ENCODE measurements at places on chromosomes 2 and 18.

- DNase-seq, result no peak
Measured at GRCh38 chr2:200298816-200299215, 7.7 kb upstream of the SPATS2L start.

DNA sequence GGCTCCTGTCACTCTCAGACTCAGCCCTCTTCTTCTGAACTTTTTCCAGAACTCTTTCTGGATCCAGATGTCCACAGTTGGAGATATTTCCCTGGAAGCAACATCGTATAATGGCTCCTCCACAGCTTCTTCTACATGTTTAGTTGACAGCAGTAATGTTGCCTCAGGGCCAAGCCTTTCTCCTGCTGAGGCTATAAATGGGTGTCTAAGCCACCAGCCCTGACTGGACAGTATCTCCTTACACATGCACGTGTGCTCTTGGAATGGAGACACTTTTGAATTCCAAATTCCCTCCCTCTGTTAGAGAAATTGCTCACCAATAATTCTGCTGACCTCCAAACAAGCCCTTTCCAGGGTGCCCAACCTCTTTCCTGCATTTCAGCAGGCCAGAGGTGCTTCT is 156.2 kb upstream of the PIK3C3 start:
- DNase-seq, result no peak

GRCh38 chr2:24824071-24824588 is 30.9 kb downstream of the CENPO start:
- no peak for DNase-seq

DNA sequence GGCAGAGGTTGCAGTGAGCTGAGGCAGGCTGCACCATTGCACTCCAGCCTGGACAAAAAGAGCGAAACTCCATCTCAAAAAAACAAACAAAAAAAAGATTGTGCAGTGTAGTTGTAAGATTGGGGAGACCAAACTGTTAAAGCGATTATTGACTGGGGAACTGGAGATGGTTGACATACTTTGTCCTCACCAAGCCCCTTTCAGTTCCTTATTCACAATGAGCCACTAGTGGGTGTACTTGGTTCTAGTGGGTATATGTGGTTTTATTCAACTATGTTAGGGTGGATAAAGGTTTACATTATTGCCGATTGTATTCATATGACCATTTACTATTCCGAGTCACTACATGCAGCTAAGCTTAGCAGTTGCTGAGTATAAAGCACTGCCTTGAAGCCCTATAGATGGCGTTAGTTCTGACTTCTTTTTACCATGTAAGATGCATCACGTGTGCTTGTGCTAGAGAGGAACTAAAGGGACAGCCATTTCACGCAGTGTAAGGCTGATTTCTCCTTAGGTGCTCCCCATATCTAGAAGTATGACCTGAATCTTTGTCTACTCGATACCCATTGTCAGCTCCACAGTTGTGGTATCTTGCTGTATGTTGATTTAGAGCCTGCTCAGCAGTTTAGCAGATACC is 12.1 kb downstream of the EIF4E2 start:
- DNase-seq, result no peak

DNA sequence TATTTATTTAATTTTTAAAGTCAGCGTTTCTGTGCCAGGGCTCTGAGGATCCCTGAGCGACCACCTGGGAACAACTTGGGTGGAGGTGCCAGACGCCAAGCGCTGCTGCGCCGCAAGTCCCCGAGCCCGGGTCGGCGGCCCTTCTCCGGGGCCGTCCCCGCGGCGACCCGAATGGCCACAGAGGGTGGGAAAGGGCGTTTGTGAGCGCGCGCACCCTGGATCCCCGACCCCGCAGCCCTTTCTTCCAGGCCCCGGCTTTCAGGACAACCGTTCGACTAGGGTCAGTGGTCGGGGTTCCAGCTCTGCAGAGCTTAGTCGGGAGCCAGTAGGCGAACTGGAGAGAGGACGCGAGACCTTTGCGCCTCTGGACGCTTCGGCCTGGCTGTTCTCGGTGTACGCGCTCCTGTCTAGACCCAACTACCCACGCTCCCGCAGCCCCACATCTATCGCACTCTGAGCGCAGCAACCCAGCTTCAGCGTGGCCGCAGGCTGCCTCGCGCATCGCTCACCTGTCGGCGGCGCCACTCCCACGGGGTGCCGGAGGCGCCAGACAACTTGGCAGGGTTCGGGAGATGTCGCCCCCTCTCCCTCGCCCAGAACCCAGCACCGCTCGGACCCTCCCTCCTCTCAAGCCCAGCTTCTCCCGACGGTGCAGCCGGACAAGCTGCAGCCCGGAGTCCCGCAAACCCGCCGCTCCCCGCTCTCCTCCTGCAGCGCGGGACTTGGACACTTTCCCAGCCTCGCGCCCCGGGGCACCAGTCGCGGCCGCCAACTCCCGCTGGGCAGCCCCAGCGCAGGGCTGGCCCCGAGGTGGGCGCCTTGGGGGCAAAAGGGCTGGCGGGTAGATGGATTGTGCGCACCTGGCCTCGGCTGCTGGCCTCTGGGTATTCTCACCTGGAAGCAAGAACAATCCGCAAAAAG is 758 bp downstream of the LYPD1 start:
- no peak for DNase-seq

- DNase-seq, result peak; percentile 55
Measured at GRCh38 chr2:74690571-74690970, 36.5 kb downstream of the SEMA4F start.

DNA sequence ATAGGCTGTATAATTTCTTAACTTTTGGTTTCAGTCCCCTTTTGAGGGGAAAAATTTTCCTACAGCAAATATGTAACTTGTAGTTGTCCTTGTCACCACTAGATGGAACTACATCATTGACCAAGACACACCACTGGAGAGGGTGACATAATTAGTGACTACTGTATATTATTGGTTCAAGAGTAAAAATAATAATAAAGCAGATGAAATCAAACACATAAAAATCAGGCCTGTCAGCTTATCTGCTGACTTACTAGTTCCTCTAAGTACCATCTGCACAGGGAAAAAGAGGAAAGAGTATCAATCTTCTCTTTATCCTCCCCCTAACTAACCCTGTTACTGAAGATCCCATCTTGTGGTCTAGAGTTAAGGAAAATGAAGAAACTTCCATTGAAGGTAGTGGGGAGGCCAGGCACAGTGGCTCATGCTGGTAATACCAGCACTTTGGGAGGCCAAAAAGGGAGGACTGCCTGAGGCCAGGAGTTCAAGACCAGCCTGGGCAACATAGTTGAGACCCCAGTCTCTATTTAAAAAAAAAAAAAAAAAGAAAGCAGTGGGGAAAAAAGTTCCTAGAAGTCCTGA is 29.6 kb upstream of the ENOSF1 start:
- DNase-seq, result peak; percentile 2

- DNase-seq, result no peak
Measured at GRCh38 chr2:223519471-223519870, 82.7 kb downstream of the SCG2 start.

DNA sequence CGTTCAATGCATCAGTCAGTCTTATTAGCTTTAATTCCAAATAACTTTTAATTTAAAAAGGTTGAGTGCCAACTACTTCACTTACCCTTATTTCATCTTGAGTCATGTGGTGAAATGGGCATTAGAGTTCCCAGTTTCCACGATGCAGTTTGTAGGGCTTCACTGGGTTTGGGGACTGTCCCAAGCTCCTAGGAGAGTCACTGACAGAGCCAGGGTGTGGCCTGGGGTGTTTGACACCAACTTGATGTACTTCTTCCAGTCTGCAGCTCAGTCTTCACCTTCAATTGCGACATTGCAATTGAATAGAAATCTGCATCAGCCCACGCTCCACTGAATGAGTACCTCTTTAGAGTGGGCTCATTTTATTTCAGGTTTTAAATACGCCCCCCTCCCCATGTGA is 165.3 kb downstream of the ARL4C start:
- DNase-seq, result no peak

GRCh38 chr2:85731606-85732005 is 22.2 kb upstream of the ATOH8 start:
- no peak for DNase-seq

GRCh38 chr2:140128909-140129308 is 1348.7 kb upstream of the NXPH2 start:
- no peak for DNase-seq

DNA sequence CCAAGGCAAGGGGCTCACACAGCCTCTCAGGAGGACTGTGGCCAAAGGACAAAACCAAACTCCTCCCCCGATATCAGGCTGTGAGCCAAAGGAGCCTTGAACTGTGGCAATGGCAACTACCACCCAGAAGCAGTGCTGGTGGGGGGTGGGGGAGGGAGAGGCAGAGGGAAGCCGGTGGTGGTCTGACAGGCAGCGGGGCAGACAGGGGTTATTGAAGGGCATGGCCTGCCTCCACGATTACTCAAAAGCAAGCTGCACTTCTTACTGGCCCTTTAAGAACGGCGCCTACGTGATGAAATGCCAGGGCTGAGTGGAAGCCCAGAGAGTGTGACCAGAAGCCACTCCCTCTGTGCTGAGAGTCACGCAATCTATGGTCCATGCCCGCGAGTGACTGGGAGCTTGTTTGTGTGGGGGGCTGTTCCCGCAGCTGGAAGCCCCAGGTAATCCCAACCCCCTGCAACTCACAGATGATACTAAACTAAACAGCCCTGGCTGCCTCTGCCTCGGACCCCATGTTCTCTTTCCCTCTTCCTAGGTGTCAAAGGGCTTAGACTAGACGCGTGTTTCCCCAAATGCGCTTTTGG is 128.2 kb upstream of the CXCR4 start:
- no peak for DNase-seq

GRCh38 chr18:68427951-68428401 is 286.9 kb downstream of the TMX3 start:
- no peak for DNase-seq

GRCh38 chr2:188976545-188977268 is 2.5 kb downstream of the COL3A1 start:
- no peak for DNase-seq

DNA sequence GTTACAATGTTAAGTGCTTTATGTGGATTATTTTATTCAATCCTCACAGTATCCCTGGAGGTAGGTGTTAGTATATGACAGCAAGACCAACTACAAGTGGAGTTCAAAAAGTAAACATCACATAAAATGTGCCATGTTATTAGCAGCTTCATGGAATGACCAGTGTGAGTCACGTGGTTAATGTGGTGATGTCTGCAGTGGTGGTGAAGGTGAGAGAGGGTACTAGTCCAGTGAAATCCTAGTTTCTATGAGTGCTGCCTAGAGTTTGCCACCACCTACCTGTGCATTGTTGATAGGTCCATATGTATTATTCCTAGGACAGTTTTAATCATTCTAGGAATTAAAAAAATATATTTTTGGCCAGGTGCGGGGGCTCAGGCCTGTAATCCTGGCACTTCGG is 865.2 kb upstream of the DDX18 start:
- DNase-seq, result no peak

DNA sequence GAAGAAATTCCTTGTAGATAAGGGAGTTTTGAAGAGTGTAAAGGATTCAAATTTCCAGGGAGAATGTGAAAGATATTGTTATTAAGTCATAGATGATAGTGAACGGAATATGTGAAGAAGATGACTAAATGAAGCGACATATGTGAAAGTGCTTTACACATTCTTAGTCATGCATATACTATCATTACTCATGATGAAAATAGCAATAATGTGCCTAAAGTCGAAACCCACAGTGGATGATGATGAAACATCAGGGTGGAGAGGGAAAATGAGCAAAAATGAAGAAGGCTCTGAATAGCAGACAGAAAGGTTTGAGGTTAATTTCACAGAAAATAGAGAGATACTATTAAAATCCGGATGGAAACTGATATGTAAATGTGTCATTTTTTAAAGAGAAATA is 1237.1 kb downstream of the LRP1B start:
- DNase-seq, result no peak

DNA sequence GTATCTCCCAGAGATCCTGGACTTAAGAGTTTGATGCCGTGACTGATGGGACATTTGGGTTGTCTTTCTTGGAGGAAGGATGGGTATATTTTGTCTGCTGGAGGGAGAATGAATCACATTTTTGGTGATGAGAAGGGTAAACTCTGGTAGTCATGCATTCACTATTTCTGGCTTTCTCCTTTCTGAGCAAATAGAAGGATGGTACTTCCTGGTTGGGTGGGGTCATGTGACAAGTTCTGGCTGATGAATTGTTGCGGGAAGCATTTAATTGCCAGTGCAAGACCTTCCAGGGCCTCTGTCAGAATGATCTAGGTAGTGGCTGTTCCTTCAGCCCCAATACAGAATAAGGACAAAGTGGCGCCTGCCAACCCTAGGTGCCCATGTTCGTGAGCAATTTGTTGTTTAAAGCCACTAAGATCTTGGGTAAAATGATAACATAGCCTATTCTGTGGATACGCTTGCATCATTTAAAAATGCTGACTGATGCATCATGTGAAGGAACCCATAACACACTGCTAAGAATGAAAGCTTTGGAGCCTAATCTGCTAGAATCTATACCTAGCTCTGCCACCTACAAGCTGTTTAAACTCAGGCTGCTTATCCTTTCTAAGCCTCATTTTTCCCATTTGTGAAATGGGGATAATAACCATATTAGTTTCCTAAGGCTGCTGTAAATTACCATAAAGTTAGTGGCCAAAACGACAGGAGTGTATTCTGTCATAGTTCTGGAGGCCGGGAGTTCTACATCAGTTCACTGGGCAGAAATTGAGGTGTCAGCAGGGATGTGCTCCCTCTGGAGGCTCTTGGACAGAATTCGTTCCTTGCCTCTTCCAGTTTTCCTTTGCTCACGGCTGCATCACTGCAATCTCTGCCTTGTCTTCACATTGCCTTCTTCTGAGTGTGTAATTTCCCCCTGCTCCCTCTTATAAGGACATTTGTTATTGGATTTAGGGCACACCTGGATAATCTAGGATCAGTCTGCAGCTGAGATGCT is 281.3 kb downstream of the AGPS start:
- no peak for DNase-seq

- DNase-seq, result no peak
Measured at GRCh38 chr2:165462443-165462842, 7.1 kb upstream of the CSRNP3 start.

DNA sequence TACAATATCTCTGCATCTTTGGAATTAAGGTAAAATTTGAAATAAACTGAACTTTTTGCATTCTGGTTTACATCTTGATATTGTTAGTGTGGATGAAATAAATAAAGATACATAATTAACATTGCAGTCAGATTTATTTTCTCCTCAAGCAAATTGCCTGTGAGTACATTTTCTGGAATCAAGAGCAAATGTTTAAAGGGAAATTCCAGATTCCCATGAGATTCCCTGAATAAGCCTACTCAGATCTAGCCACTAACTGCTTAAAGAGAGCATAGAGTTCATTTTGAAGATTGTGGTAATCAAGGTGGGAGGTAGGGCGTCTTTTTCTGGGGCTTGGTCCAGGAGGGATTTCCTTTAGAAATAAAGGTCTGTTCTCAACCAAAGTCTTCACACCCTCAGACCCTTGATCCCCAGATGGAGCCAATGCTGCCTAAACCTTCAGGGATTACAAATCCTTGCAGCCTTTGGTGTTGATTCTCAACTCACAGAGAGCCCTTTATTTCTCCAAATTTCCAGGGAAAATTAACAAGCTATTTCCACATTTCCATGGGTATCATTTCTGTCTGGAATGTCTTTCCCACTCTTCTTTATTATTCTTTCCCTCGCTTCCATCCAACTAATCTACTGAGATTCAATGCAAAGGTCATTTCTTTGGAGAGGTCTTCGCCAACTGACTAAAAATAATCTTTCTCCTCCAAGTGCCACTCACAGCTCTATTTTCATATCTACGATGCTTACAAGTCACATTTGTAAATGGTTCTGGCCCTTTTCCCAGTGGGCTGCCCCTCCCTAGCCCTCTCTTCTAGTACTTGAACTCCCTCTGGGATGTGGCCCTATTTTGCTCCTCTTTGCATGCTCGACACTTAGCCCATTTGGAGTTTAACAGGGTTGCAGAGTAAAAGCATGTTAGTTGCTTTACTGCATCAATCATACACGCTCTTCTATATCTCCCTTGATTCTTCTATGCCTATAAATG is 79.8 kb upstream of the SPATS2L start:
- no peak for DNase-seq

- no peak for DNase-seq
Measured at GRCh38 chr2:99079226-99079625, 62.3 kb upstream of the C2orf15 start.

All from NT2/D1 (cell line).